OCI-LY7 (cell line): ENCODE measurements at places on chromosomes 11 and 22.

GRCh38 chr22:29635734-29636357 is 32.4 kb downstream of the NF2 start:
- DNase-seq: peak; percentile 58

- DNase-seq: no peak
These were observed 64.8 kb downstream of the CACNG2 start for GRCh38 chr22:36638747-36639146.

DNA sequence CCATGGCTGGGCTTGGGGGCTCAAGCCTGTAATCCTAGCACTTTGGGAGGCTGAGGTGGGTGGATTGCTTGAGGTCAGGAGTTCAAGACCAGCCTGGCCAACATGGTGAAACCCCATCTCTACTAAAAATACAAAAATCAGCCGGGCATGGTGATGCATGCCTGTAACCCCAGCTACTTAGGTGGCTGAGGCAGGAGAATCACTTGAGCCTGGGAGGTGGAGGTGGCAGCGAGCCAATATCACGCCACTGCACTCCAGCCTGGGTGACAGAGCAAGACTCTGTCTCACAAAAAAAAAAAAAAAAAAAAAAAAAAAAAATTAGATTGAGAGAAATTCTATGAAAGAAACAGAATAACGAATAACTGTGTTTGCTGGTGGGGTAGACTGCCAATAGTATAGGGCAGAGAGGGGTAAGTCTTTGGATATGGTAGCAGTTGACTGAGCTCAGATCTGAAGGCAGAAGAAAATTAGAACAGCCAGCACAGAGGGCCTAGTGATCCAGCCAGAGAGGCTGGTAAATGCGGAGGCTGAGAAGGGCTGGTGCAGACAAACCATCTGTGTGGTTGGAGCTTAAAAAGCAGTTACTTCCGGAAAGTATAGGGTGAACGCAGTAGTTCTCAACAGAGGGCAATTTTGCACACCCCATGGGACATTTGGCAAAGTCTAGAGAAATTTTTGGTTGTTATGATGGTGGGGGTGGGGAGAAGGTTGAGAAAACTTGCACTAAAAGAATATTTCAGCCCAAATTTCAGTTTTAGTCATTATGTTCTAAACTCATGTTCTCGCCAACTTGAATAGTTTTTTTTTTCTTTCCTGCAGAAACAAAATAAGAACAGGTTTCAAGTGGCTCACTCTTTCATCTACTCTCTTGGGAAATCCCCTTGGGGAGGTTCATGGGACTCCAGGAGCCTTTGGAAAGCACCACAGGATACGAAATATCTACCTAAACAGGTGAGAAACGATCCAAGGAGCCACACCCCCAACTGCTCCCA is 1.6 kb upstream of the HORMAD2 start:
- DNase-seq: no peak

DNA sequence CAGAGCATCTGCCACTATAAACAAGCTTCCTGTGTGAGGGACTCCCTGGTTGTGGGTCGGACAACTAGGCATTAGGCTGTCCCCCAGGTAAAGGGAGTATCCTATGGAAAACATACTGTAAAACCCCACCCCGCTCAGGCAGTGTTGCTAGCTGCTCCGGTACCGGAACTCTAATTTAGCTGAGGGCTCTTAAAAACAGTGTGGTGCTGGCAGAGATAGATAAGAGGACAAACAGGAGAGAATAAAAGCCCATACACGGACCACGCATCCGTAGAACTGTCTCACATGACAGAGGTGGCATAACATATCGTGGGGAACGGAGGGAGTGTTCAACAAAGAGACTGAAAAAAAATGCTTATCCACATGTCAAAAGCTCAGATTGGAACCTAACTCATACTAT is 3.4 kb upstream of the MOGAT2 start:
- DNase-seq: no peak

- no peak for DNase-seq
These were observed 124.5 kb upstream of the HSD17B12 start for GRCh38 chr11:43555816-43556611.

- DNase-seq: no peak
These were observed 11.5 kb upstream of the MUC15 start for GRCh38 chr11:26583550-26583949.

GRCh38 chr11:121887976-121888557 is 227.9 kb downstream of the BLID start:
- no peak for DNase-seq

GRCh38 chr11:107710301-107710700 is 1.6 kb downstream of the SLN start:
- no peak for DNase-seq

DNA sequence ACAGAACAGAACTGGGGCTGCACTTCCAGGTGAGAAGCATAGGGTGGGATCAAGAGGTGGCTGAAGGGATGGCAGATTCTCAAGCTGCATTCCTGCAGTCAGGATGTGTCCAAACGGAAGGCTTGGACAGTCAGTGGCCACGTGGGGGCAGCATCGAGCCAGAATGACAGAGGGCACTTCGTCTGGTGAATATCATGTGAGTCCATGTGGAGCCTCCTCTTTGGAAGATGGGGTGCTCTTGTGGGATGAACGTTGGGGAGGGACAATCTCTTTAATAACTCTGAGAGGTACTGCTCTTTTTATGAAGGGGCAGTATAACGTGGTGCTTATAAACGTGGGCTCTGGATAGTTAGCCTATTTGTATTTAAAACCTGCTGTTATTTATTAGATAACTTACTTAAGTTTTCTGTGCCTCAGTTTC is 154.9 kb upstream of the NAV2 start:
- peak; percentile 67 for DNase-seq

GRCh38 chr11:19951558-19952115 is 208.6 kb downstream of the DBX1 start:
- peak; percentile 58 for DNase-seq

DNA sequence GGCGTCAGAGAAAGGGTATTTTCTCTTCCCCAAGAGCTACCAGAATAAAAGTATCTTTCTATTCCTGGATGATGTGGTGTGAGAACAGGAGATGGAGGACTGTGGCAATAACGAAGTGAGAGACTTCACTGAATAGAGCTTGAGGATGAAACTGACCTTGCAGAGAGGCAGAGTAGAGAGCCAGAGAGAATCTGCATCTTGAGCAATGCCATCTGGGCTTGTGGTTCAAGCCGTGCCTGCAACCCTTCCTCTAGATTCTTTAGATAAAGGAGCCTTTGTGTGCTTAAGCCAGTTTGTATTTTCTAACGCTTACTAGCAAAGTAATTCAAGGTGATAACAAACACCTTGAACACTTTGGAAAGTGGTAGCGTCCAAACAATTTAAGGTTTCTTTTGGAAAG is 2.2 kb downstream of the ME3 start:
- no peak for DNase-seq

GRCh38 chr22:40728731-40729189 is 49.5 kb downstream of the MCHR1 start:
- DNase-seq: peak; percentile 61

DNA sequence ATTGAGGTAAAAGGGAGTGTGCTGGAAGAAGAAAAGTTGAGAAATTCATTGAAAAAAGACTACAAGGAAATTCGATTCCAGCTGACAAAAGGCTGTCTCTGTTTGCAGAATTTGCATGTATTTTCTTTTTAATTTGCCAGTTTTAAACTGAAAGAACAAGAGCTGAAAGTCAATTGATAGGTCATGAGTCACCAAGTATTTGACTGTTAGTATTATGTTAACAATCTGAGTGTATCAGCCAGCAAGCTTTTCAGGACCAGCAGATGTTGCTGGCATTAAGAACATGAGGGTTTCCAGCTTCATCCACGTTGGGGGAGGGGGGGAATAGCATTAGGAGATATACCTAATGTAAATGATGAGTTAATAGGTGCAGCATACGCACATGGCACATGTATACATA is 726.7 kb downstream of the METTL15 start:
- no peak for DNase-seq
